ENCODE measurements at places on chromosomes 5 and 9. TPM values are rescaled to one million over a fixed set of nuclear protein-coding genes. Genes with fewer than 3 reads are reported as not detected.

SPATA31E1 gene
- not detected for polyA plus RNA-seq

RANBP3L gene
- polyA plus RNA-seq = 0.08 TPM

SAXO1 gene
- 0.09 TPM for polyA plus RNA-seq

MTMR12 gene
- 16.2 TPM for polyA plus RNA-seq

FGF1 gene
- 0.73 TPM for polyA plus RNA-seq

PTPRD gene
- polyA plus RNA-seq = 4.3 TPM

ZFYVE16 gene
- polyA plus RNA-seq = 9.5 TPM

CNTFR gene
- polyA plus RNA-seq = 0.87 TPM

GRCh38 chr5:177123789-177124485 lies 9.6 kb upstream of the NSD1 start:
- DNase-seq = no peak
- no peaks in the 10 kb centered on the region for H3K36me3 ChIP-seq
- H3K4me1 ChIP-seq = no peaks in the 10 kb centered on the region
- no peaks in the 10 kb centered on the region for H3K27me3 ChIP-seq
- no peak overlapping the region for H3K27ac ChIP-seq
- H3K4me3 ChIP-seq = no peak overlapping the region

DNA sequence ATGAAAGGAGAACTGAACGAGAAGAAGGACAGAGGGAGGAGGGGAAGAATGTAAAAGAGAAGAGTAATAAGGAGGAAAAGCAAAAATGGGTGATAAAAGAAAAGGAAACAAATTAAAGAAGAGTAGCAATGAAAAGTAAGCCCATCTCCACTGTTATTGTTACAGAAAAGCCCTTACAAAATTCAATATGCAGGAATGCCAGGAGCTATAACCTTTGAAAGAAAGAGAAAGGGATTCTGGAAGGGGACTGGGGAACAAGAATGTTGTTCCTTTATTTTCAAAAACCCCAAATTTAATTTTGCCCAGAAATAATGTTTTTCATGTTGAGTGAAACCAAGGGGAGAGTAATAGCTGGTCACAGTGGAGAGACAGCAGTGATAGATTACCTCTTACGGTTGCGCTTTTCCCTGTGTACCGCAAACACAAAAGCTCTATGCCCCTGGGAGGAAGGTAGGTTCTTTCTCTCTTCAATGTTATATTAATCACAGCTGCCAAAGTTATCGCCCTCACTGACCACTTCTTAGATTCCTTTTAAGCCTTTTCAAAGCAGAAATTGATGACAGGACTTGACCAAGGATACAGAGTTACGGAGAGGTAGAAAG lies 86.7 kb downstream of the BRINP1 start:
- no peaks in the 10 kb centered on the region for H3K4me1 ChIP-seq
- H3K27me3 ChIP-seq = no peaks in the 10 kb centered on the region
- H3K4me3 ChIP-seq = no peak overlapping the region
- H3K27ac ChIP-seq = no peak overlapping the region
- H3K36me3 ChIP-seq = no peaks in the 10 kb centered on the region

DNA sequence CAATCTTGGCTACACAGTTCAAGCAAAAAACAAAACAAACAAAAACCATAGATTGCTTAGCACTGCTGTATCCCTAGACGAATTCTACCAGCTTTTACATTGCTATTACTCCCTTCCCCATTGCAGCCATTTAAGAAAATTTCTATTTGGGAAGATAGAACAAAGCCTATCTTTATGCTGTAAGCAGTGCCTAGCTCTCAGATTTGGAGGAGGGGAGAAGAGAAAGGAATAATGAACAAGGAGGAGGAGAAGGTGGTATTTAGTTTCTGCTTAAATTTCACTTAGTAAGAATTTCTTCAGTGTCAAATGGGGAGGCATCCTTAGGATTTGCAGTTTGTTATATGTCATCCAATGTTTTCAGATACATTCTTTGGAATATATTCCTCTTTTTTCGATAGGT lies 16.2 kb upstream of the TLE1 start:
- no peaks in the 10 kb centered on the region for H3K4me1 ChIP-seq
- no peak for DNase-seq
- no peak overlapping the region for H3K4me3 ChIP-seq
- no peaks in the 10 kb centered on the region for H3K27me3 ChIP-seq

GRCh38 chr5:74919487-74919886 lies 53.3 kb upstream of the FAM169A start:
- H3K27me3 ChIP-seq = no peaks in the 10 kb centered on the region
- no peaks in the 10 kb centered on the region for H3K4me1 ChIP-seq
- no peak overlapping the region for H3K4me3 ChIP-seq
- no peak for DNase-seq

DNA sequence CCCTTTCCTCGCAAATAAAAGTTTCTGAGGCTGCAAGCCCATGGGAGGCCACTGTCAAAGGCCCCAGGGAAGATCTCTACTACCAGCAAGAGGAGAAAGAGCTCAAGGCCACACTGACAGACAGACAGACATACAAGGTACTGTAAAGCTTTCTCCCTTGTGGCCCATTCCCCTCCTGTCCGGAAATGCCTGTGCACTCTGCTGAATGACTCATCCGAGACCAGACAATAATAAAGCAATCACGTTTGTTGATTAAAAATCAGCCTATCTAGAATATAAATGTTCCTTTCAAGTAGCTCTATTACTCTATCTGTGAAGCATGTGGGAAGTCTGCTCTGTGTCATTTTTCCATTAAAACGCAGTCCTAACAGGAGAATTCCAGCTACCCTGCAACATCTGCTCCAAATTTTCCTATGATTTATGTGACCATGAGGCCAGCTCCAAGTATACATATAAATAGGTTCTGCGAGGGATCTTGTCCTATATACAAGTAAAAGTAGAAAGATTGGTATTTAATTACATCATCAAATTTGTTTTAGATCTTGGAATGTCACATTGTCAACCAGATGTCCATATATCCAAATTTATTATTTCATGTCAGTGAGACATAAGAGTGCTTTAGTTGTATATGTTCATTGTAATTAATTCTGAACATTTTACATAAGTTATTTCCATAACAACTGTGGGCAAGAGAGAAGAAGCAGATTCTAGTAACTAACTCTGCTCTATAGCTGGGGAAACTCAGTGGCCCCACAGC lies 34.7 kb upstream of the TGFBI start:
- no peak for DNase-seq
- H3K4me1 ChIP-seq = no peaks in the 10 kb centered on the region
- H3K27me3 ChIP-seq = no peaks in the 10 kb centered on the region
- H3K27ac ChIP-seq = no peak overlapping the region
- no peak overlapping the region for H3K4me3 ChIP-seq

GRCh38 chr9:126523611-126524111 lies 90.1 kb upstream of the LMX1B start:
- DNase-seq = no peak
- H3K27ac ChIP-seq = no peak overlapping the region
- H3K27me3 ChIP-seq = peaks cover 3% of the 10 kb centered on the region
- no peak overlapping the region for H3K4me3 ChIP-seq
- H3K4me1 ChIP-seq = no peaks in the 10 kb centered on the region

- no peak for DNase-seq
- peaks cover 11% of the 10 kb centered on the region for H3K4me1 ChIP-seq
- H3K27me3 ChIP-seq = no peaks in the 10 kb centered on the region
These were observed 6.1 kb downstream of the GAS1 start for GRCh38 chr9:86941197-86941596.

DNA sequence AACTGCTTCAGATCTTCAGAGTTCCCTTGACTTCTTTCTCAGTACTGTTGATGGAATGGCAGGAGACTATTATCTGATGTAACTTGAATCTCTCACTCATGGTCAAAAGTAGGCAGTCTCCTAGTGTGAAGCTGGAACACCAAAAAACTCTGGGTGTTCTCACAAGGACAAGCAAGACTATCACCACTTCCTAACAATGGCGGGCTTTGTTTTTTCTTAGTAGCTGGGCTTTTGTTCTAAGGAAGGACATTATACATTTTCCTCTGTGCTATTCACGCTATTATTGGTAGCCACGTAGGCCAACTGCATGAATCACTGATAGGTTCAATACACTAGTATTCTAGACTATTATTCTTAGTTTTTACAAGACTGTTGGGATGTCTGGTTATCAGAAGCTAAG lies 67.7 kb upstream of the ATG10 start:
- no peaks in the 10 kb centered on the region for H3K36me3 ChIP-seq
- H3K4me3 ChIP-seq = no peak overlapping the region
- no peaks in the 10 kb centered on the region for H3K27me3 ChIP-seq
- H3K4me1 ChIP-seq = no peaks in the 10 kb centered on the region

DNA sequence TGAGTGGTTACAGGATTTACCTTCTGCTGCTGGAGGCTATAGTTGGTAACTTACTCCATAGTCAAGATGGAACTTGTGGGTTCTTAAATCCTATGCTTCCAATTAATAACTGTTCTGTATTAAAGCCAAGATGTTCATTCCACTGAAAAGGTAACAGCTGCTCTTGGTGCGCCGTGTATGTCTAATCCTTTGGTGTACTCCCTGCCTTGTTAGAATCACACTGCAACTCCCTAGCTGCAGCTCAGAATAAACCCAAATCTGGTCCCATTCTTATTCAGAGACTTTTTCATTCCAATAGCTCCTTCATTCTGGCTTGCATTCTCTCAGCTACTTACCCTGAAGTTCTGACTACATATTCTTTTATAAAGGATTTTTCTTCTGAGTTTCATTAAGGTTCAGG lies 1355.5 kb downstream of the MAT2B start:
- no peaks in the 10 kb centered on the region for H3K27me3 ChIP-seq
- H3K4me3 ChIP-seq = no peak overlapping the region
- no peaks in the 10 kb centered on the region for H3K4me1 ChIP-seq
- DNase-seq = no peak
- H3K36me3 ChIP-seq = no peaks in the 10 kb centered on the region
- no peak overlapping the region for H3K27ac ChIP-seq

DNA sequence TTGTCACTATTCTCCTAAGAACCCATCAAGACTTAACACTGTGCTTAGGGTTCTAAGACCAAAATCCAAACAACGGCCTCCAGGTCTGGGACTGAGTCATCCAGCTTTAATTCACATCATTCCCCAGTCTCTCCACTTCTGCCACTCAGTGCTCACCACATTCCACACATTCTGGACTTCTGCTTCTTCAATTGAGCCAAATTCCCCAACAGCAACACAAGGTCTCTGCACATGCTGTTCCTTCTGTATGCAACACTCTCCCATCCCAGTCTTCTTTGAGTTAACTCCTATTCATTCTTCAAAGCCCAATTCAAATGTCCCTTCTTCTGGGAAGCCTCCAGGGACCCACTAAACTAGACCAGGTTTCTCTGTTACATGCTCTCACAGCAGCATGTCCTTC lies 97.8 kb downstream of the GPR21 start:
- H3K4me3 ChIP-seq = no peak overlapping the region
- no peaks in the 10 kb centered on the region for H3K36me3 ChIP-seq
- H3K27ac ChIP-seq = no peak overlapping the region
- no peak for DNase-seq
- H3K4me1 ChIP-seq = no peaks in the 10 kb centered on the region

GRCh38 chr9:102609461-102609860 lies 385.7 kb upstream of the CYLC2 start:
- no peaks in the 10 kb centered on the region for H3K4me1 ChIP-seq
- no peak overlapping the region for H3K4me3 ChIP-seq
- no peaks in the 10 kb centered on the region for H3K36me3 ChIP-seq
- no peak for DNase-seq

- H3K27ac ChIP-seq = no peak overlapping the region
- DNase-seq = no peak
- H3K4me3 ChIP-seq = no peak overlapping the region
- no peaks in the 10 kb centered on the region for H3K36me3 ChIP-seq
These were observed 247.5 kb upstream of the DAPK1 start for GRCh38 chr9:87250205-87250604.

DNA sequence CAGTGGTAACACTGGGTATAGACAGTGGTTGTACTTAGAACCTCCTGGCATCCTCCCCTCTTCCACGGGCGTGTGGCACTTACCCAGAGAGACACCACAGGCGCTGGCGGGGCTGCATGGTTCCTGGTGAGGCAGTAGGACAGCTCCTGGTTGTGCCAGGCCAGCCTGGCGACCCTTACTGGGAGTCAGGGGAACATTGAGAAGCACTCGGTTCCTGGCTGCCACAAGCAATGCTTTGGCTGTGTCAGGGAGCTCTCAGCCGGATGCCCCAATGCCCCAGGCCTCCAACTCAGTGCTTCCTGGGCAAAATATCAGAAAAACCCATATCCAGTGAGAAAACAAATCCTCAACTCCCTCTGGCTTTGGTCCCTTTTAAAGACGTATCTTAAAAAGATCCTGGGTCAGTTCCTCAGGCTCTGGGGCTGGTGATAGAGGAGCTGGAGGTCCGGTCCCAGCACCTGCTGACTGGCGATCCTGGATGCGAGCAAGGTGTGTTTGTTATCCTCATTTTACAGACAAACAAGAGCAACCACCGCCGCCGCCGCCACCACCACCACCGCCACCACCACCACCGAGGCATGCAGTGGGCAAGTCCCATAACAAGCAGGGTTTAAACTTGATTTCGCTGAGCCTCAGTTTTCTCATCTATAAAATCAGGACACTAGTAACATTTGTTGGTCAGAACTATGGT lies 4.2 kb downstream of the NKX2-5 start:
- no peaks in the 10 kb centered on the region for H3K36me3 ChIP-seq
- H3K4me3 ChIP-seq = no peak overlapping the region
- no peak overlapping the region for H3K27ac ChIP-seq
- no peak for DNase-seq

DNA sequence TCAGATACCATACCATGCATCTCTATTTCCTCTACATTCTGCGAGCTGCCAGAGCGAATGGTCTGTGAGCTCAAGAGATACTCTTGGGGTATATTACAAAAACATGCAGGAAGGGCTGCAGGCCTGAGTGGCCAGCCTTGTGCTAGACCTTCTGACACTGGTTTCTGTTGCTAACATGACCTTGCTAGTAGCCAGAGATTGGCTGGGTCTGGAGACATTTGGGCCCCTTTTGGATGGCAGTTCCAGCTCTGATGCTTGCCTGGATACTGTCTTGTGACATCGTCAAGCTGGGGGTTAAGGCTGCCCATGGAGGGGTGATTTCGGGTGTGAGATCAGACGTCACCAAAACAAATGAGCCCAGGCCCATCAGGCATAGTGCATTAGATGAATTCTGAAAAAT lies 56.1 kb upstream of the FSTL4 start:
- no peak overlapping the region for H3K27ac ChIP-seq
- H3K4me1 ChIP-seq = no peaks in the 10 kb centered on the region
- no peaks in the 10 kb centered on the region for H3K27me3 ChIP-seq
- no peak for DNase-seq

- peaks cover 5% of the 10 kb centered on the region for H3K36me3 ChIP-seq
- no peak overlapping the region for H3K27ac ChIP-seq
- no peak overlapping the region for H3K4me3 ChIP-seq
- H3K4me1 ChIP-seq = no peaks in the 10 kb centered on the region
- no peaks in the 10 kb centered on the region for H3K27me3 ChIP-seq
These were observed 27.3 kb downstream of the SARDH start for GRCh38 chr9:133710661-133711427.

DNA sequence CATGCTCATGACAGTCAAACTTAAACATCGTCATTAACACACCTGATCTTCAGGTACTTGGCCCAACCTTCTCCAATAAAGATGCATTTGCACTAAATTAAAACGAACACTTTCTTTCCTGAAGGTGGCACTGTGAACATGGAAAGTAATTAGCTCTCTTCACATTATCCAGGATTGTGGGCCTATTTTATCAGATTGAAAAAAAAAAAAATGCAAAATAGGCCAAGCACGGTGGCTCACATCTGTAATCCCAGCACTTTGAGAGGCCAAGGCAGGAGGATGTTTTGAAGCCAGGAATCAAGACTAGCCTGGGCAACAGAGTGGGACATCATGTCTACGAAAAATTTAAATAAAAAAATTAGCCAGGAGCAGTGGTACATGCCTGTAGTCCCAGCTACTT lies 14.4 kb upstream of the CDC20B start:
- H3K36me3 ChIP-seq = no peaks in the 10 kb centered on the region
- H3K4me1 ChIP-seq = no peaks in the 10 kb centered on the region
- DNase-seq = no peak

All from pancreas (tissue), 10 donors.